Progenitor cell of endocrine pancreas (in vitro differentiated cells): ENCODE measurements at places on chromosomes 16 and 17.

GRCh38 chr16:24037335-24037734, 201.6 kb downstream of the PRKCB start:
- no peak for DNase-seq

DNA sequence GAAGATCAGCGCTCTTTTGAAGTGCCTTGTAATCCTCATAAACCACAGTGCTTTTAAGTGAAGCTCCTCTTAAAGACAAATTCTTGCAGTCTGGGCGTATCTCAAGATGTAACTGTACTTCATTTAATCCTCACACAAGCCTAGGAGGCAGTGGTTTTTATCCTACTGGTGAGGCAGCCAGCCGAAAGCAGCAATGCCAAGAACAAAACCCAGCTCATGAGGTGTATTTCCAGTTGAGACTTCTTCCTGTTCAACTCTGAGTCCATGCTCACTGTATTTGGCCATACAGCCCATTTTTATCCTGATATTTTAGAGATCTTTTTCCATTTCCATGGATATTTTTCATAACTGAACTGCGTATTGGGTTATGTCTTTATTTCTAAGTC, 13.7 kb downstream of the CTRB2 start:
- no peak for DNase-seq

- no peak for DNase-seq
Observed at GRCh38 chr16:4864728-4865127, 17.4 kb downstream of the UBN1 start.

DNA sequence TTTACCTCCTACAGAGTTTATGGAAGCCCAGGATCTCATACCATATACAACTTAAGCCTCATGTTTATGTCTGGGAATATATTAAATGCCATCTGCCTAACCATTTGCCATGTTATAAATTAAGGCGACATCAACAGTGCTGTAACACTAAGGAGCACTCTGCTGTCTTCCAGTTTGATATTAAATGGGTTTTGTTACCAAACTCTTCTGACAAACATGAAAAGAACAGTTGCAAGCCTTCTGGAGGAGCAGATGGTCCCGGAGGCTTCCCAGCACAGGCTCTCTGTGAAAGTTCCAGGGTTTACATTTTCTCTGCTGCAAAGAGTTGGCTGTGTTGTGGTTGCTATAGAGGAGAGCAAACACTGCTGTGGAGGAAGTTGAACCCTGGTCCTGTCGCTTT, 545.3 kb upstream of the SALL1 start:
- no peak for DNase-seq

DNA sequence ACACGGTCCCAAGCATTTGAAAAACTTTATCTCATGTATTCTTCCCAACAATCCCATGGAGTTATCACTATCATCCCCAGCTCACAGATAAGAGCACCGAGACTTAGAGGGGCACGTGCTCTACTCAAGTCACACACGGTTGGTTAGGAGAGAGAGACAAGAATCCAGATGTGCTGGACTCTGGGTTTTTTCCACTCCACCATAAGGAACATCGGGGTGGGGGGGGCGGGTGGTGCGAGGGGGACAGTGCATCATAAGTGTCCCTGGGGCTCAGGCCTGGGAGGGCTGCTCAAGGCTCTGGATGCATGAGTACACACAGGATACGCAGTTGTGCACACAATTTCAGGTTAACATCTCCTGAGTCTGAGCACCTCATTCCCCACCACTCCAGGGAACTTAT, 7.4 kb downstream of the CDC42EP4 start:
- DNase-seq: no peak

- DNase-seq: no peak
Observed at GRCh38 chr17:36907407-36907806, 29.9 kb upstream of the LHX1 start.
